ENCODE measurements at places on chromosomes 6 and 20. TPM values are rescaled to one million over a fixed set of nuclear protein-coding genes. Genes with fewer than 3 reads are reported as not detected.
A peak's percentile ranks its signal among the peaks of the same experiment; 100 is the strongest.

DNA sequence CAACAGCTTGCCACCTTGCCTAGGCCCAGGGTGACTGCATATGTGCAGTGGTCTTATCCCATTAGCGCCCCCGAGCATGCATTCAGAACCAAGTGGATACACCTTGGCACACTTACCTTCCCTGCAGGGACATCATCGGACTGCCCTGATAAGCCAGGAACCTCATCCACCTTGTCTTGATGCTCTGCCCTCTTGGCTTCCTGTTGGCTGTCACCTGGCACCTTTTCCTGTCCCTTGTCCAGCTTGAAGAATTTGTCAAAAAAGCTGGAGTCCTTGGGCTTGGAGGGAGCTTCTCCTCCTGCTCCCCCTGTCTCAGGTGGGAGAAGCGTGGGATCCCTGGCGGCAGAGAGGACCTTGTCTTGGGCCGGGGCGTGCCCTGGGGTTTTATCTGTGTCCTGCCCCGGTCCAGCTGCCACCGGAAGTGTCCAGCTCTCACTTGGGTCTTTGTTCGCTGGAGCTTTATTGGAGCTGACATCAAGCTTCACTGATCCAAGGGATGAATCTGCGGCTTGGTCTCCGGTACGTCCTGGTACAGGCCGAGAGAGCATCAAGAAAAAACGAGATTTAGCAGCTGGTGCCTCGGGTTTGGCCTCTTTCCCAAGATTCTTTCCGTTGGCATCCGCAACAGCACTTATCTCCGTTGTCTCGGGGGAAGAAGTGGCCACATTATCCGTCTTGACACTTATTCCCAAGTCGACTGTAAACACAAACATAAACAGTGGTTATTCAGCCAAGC, 42.0 kb downstream of the BCAS1 start:
- DNase-seq, result no peak
- no peaks in the 10 kb centered on the region for H3K27me3 ChIP-seq
- H3K36me3 ChIP-seq, result peaks cover 5% of the 10 kb centered on the region
- no peak overlapping the region for H3K27ac ChIP-seq
- no peak overlapping the region for H3K4me3 ChIP-seq

GRCh38 chr6:41584668-41585205, 38.6 kb downstream of the FOXP4 start:
- no peak overlapping the region for H3K4me3 ChIP-seq
- H3K4me1 ChIP-seq, result peaks cover 44% of the 10 kb centered on the region
- H3K27ac ChIP-seq, result no peak overlapping the region
- no peak for DNase-seq

GRCh38 chr6:149978610-149979009, 14.9 kb downstream of the ULBP1 start:
- H3K4me1 ChIP-seq, result no peaks in the 10 kb centered on the region
- no peak overlapping the region for H3K27ac ChIP-seq
- H3K27me3 ChIP-seq, result peaks cover 15% of the 10 kb centered on the region
- H3K36me3 ChIP-seq, result peaks cover 5% of the 10 kb centered on the region

- no peak for DNase-seq
- no peak overlapping the region for H3K27ac ChIP-seq
- H3K4me1 ChIP-seq, result no peaks in the 10 kb centered on the region
- peak overlapping the region; percentile 23 for H3K4me3 ChIP-seq
- no peaks in the 10 kb centered on the region for H3K36me3 ChIP-seq
- H3K27me3 ChIP-seq, result no peaks in the 10 kb centered on the region
Observed at GRCh38 chr6:125310994-125311649, 9.4 kb upstream of the HDDC2 start.

GRCh38 chr6:87482366-87482765, 9.6 kb downstream of the SLC35A1 start:
- H3K27me3 ChIP-seq, result no peaks in the 10 kb centered on the region
- H3K36me3 ChIP-seq, result peaks cover 34% of the 10 kb centered on the region
- peaks cover 4% of the 10 kb centered on the region for H3K4me1 ChIP-seq
- H3K4me3 ChIP-seq, result no peak overlapping the region
- DNase-seq, result no peak

Gene E2F3
- total RNA-seq, result 10.1 TPM

Gene TRIM10
- total RNA-seq, result not detected

Gene THBS2
- 3.1 TPM for total RNA-seq

Gene EPHA7
- total RNA-seq, result 3.6 TPM

Gene ZKSCAN4
- total RNA-seq, result 7.7 TPM

Gene BMP2
- total RNA-seq, result 0.66 TPM

All from glutamatergic neuron (in vitro differentiated cells).